ENCODE measurements at places on chromosomes 4 and X.
A peak's percentile ranks its signal among the peaks of the same experiment; 100 is the strongest.

DNA sequence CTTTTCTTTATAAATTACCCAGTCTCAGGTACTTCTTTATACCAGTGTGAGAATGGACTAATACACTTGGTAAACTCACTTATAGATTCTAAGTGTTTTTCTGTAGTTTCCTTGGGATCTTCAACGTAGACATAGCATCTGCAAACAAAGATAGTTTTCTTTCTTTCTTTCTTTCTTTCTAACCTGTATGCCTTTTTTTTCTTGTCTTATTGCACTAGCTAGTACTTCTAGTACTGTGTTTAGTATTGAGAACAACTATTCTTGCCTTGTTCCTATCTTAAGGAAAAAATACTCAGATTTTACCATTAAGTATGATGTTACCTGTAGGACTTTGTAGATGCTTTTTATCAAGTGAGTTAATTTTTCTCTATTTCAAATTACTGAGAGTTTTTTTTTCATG lies 102.2 kb downstream of the EDA start:
- DNase-seq, result no peak

DNA sequence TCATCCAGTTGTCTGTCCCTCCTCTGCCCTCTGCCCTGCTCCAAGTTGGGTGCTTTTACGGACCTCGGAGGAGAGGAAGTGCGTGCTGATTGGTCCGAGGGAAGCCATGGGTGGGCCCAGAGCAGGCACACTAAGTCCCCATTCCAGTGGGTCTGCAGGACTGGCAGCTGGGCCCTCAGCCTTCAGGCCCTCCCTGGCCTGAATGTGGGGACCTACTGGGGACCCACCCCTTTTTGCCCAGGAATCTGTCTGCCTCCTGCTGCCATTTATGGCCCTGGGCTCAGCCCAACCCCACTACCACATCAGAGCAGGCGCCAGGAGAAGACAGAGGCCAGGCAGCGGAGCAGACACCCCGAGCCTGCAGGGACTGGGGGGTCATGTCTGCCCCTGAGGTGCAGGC lies 169.6 kb downstream of the TEX13A start:
- no peak for DNase-seq

GRCh38 chr4:125306533-125306932 lies 8.2 kb upstream of the FAT4 start:
- no peak for DNase-seq

GRCh38 chrX:129706400-129707072 lies 32.2 kb upstream of the XPNPEP2 start:
- peak; percentile 85 for DNase-seq

- no peak for DNase-seq
Observed at GRCh38 chr4:169219440-169219839, 51.3 kb downstream of the SH3RF1 start.

DNA sequence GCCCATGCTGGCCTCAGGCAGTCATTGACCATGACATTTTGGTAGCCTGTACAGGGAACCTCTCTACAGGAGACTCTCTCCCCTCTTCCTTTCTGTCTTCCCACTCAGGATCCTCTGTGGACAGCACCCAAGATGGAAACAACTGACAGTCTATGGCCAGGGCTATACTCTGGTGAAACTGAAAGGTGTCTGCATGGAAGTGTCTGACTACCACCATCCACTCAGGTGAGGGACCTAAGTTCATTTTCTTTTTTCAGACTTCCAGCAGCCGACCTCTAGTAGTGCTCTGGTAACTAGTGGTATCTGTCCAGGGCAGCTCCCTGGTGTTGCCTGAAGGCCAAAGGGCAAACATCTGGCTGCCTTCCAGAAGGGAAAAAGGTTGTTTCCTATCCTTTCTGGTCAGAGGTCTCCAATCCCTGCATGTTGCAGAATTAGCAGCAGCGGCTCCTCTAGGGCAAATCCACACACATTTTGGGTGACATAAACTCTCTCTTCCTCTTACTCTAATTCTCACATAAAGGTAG lies 804.5 kb downstream of the C4orf33 start:
- no peak for DNase-seq

DNA sequence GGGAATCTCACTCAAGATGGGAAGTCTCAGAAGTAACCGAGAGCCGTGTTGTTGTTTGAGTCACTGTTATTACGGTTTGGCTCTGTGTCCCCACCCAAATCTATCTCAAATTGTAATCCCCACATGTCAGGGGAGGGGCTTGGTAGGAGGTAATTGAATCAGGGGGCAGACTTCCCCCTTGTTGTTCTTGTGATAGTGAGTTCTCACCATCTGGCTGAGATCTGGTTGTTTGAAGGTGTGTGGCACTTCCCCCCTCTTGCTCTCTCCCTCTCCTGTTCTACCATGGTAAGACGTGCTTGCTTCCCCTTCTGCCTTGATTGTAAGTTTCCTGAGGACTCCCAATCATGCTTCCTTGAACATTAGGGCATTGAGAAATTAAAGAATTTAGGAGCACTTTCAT lies 37.0 kb downstream of the HAND2 start:
- no peak for DNase-seq

- no peak for DNase-seq
Observed at GRCh38 chr4:93983140-93983539, 154.6 kb downstream of the ATOH1 start.

- no peak for DNase-seq
Observed at GRCh38 chr4:165680821-165681220, 192.2 kb upstream of the TLL1 start.

- no peak for DNase-seq
Observed at GRCh38 chrX:110614596-110614995, 181.0 kb downstream of the CHRDL1 start.

DNA sequence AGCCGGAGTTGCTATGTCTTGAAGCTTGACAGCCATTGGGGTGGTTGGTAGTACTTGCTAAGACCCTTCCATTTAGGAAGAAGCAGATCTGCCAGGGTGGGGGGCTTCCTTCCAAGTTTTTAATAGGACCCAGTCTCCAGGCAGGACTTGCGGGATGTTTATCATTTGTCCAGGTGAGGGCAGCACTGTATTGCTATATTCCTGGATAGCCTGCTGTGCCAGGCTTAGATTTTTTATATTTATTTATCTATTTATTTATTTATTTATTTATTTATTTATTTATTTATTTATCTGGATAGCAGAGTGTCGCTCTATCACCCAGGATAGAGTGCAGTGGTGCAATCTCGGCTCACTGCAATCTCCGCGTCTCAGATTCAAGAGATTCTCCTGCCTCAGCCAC lies 87.4 kb upstream of the CT45A1 start:
- DNase-seq, result no peak

- no peak for DNase-seq
Observed at GRCh38 chr4:13174926-13175325, 309.2 kb downstream of the RAB28 start.

DNA sequence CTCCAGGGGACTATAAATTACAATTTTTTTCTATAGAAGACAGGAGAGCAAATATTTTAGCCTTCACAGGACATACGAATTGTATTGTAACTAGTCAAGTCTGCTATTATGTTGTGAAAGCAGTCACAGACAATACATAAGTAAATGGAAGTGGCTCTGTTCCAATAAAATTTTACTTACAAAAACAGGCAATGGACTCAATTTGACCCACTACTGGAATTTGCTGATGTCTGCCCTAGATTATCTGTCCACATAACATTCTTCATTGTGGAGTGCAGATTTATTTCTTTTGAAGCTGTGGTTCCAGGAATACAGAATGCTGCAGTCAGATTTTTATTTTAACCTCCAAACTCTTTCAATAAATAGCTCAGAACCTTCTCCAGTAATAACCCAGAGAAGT lies 330.3 kb downstream of the PPP4R3C start:
- DNase-seq, result no peak

DNA sequence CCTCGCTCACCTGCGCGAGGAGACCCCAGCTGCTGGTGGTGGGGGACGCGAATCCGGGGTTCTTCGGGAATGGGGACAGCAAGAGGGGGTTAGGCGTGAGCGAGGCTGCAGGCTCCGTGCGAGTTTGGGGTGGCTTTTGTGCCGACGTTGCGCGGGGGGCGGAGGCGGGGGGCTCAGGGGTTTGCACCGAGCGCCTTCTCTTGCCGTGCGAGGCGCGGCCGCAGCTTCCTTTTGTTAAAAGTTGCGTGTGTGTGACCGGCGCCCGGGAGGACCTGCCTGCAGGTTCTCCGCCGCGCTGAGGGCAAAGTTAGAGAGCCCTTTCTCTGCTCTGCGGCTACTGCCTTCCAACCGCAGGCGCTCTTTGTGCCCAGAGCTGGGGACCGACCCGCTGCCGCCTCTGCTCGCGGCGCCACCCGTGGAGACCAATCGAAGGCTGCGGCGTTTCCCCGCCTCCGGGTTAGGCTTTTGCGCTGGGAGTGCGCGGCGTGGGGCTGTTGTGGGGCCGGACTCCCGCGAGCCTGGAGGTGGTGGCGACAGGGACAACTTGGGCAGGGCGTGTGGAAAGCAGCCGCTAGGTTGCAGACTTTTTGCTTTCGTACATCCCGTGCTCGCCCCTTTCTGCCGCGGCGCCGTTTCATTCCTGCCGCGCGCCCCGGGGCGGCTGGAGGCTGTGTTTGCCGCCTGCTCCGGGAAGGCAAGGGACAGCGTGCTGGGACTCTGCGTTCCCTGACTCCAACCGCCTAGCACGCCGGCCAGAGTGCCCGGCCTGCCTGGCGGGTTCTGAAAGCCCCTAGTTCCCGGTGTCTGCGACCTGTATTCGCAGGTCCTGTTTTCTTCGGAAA lies 716 bp downstream of the KIT start:
- DNase-seq, result peak; percentile 42

- DNase-seq, result peak; percentile 20
Observed at GRCh38 chr4:157242871-157243270, 22.3 kb downstream of the GRIA2 start.

DNA sequence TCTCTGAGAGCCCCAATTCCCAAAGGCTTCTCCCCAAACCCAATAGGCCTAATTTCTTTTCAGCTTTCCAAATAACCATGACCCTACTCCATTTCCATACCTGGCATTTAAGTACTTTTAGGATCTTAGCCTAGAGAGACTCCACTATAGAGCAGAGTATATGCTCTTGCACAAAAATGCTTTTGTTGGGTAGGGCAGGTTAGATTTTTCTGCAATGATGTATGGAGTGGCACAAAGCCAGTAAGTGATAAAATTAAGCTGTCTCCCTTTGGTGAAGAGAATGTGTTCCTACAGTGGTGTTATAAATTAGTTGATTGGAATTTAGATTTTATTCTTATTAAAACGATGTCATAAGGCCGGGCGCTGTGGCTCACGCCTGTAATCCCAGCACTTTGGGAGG lies 124.9 kb downstream of the INPP4B start:
- DNase-seq, result no peak

DNA sequence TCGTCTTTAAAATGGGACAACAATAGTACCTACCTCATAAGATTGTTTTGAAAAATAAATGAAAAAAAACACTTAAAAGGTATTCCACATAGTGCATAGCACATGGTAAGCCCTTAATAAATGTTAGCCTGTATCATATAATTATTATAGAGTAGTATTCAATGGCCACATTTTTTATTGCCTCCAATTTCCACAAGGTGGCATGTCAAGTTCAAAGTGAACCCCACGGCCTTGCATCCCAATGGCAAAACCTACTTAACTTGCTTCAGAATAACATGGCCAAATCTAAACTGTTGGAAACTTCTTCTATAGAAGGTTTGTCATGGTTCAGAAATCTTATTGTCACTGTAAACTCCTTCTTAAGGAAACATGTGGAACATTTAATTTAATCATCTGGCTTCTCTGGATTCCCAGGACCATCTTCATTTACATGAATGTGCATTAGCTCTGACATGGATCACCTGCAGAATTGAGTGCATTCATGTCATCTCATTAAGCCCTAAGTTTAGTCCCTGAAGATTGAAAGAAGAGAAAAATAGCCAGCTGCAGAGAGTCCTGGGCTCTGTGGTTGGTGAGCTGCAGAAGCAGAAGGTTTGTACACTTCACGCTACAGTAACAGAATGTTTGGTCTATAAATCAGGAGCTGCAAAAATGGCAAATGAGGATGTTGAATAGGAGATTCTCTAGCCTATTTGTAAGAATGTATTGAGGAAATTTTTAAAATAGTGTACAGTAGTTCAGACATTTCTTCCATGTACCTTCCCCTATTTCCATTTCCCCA lies 61.0 kb downstream of the ANXA3 start:
- no peak for DNase-seq

GRCh38 chrX:74814681-74815080 lies 110.6 kb downstream of the NEXMIF start:
- no peak for DNase-seq

DNA sequence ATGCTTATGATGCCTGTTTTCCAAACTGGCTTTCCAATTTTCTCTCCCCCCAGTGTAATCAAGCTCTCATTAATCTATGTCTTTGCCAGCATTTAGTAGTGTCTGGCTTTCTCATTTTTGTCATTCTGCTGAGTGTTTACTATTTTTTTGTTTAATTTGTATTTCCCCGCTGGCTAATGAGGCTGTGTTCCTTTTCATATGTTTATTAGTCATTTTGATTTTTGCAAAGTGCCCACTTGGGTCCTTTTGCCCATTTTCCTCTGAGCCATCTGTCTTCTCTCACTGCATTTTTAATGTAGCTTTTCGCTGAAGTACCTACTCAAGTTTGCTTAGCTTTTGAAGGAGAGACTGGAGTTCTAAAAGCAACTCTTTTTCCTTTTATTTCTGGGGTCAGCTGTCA lies 14.7 kb downstream of the DCK start:
- no peak for DNase-seq

GRCh38 chr4:110085131-110085530 lies 113.3 kb downstream of the ELOVL6 start:
- DNase-seq, result no peak

DNA sequence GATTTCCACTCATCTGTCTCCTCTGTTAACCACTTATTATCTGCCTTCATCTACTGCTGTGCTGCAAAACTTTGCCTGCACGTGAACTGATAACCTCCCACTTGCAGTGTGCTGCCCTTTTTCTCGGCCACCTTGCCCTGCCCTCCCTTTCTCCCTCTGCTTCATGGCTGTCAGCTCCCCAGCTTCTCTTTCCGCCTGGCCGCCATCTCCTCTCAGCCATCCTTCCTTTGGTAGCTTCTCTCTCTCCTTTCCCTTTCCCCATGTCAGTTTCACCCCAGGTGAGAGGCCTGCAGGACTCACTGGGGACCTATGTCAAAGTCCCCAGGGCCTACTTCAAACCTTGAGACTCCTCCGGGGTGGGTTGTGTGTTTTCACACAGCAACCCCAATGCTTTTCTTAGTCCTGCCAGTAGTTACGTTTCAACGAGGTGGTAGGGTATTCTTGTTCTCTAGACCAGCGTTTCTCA lies 6.6 kb downstream of the MSL3 start:
- DNase-seq, result no peak

DNA sequence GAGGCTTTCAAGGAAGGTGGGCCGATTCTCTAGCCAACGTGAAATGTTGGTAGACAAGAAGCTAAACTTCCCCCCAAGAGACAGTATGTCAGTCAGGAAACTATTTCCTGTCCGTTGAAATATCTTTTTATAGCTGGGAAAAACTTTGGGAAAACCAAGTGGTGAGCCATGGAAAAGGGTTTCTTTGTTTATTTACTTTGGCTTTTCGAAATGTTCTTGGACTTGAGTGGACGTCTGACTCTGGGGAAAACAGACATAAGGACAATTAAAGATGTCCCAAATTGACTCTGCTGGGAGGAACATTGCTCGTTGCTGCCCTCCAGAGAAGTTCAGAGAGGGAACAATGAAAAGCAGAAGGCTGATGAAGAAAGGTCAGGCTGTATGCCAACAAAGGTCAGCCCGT lies 295.4 kb downstream of the RAPGEF2 start:
- DNase-seq, result no peak
